ENCODE measurements at places on chromosomes 11 and 22. TPM values are rescaled to one million over a fixed set of nuclear protein-coding genes. Genes with fewer than 3 reads are reported as not detected.

MS4A6A gene
- total RNA-seq, result not detected

SLC6A5 gene
- not detected for total RNA-seq

KRTAP5-8 gene
- not detected for total RNA-seq

MYO7A gene
- total RNA-seq, result 0.30 TPM

MYO18B gene
- under 0.01 TPM for total RNA-seq

MMP7 gene
- not detected for total RNA-seq

NTM gene
- total RNA-seq, result 17.3 TPM

OR8B8 gene
- not detected for total RNA-seq

UPK3A gene
- not detected for total RNA-seq

EMID1 gene
- not detected for total RNA-seq

YIF1A gene
- 150 TPM for total RNA-seq

SLC17A6 gene
- not detected for total RNA-seq

SNX32 gene
- not detected for total RNA-seq

OR51B2 gene
- not detected for total RNA-seq

XKR3 gene
- total RNA-seq, result not detected

KCNC1 gene
- not detected for total RNA-seq

SLC25A18 gene
- total RNA-seq, result 0.23 TPM

TSPAN32 gene
- not detected for total RNA-seq

OR4D5 gene
- not detected for total RNA-seq

CELSR1 gene
- 52.6 TPM for total RNA-seq

CAPN1 gene
- 363 TPM for total RNA-seq

TRIM64C gene
- not detected for total RNA-seq

ENTHD1 gene
- not detected for total RNA-seq

GALNT18 gene
- total RNA-seq, result 35.5 TPM

IGSF22 gene
- total RNA-seq, result 0.08 TPM

C1QTNF4 gene
- total RNA-seq, result 0.08 TPM

FOLR2 gene
- not detected for total RNA-seq

PTPN5 gene
- not detected for total RNA-seq

SLN gene
- total RNA-seq, result not detected

CD3G gene
- not detected for total RNA-seq

POLR2L gene
- total RNA-seq, result 124 TPM

TMPRSS5 gene
- total RNA-seq, result not detected

ART1 gene
- total RNA-seq, result not detected

SHISA8 gene
- total RNA-seq, result not detected

CADM1 gene
- 25.5 TPM for total RNA-seq

TSKU gene
- 68.0 TPM for total RNA-seq

HOATZ gene
- not detected for total RNA-seq

C11orf86 gene
- total RNA-seq, result not detected

FGF4 gene
- total RNA-seq, result not detected

OR4A16 gene
- total RNA-seq, result not detected

YPEL4 gene
- not detected for total RNA-seq

FOXRED2 gene
- 6.5 TPM for total RNA-seq

SMDT1 gene
- 3.0 TPM for total RNA-seq

FGF3 gene
- total RNA-seq, result not detected

SMIM35 gene
- not detected for total RNA-seq

PLAAT2 gene
- total RNA-seq, result not detected

IGLL1 gene
- total RNA-seq, result not detected

NPAS4 gene
- not detected for total RNA-seq

POU2AF3 gene
- total RNA-seq, result not detected

Data from hair follicular keratinocyte (primary cell).